Stimulated activated CD4-positive, alpha-beta T cell treated with anti-CD3 and anti-CD28 coated beads, Interleukin-1b, Interleukin-23, amount 100 ng/mL, for 1 hour (primary cell): ENCODE measurements at places on chromosomes 3 and 15.

- no peak for DNase-seq
Observed at GRCh38 chr3:138479438-138479863, 45.0 kb downstream of the ESYT3 start.

DNA sequence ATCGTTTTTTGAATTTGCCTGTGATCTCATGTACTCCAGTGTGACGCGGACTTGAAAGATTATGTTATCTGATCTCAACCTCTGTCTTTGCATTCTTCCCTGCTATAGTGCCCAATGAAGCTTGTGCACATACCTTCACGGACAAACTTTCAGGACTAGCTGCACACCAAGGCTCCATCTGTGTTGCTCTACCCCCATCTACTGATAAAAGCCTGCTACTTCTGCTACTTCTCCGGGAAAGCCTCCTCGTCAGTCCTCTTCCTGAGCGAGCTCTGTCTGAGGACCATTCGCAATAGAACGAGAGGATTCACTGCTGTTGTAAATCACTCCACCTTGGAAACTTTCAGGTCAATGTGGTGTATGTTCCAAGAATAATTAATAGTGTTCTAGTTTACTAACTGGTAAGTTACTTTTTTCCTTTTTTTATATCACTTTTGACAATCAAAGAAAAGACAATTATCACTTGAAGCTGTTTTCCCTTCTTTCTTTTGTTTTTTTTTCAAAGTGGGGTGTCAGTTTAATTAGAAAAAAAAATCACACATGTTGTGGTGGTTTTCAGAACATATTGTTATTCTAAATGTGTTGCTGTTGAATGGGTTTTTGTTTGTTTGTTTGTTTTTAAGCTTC is 217.6 kb downstream of the ARRDC4 start:
- no peak for DNase-seq

DNA sequence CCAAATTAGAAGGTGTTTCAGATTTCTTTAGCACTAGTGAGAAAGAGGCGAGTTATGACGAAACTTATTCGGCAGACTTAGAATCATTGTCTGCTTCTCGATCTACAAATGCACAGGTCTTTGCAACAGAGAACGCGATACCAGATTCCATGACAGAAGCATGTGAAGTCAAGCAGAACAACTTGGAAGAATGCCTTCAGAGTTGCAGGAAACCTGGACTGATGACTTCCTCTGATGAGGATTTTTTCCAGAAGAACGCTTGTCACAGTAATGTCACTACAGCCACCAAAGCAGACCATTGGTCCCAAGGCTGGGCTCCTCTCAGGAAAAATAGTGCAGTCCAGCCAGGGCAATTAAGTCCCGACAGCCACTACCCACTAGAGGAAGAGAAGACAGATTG is 50.6 kb downstream of the CDAN1 start:
- no peak for DNase-seq

- DNase-seq, result no peak
Observed at GRCh38 chr15:25436707-25437106, 2.1 kb downstream of the UBE3A start.

DNA sequence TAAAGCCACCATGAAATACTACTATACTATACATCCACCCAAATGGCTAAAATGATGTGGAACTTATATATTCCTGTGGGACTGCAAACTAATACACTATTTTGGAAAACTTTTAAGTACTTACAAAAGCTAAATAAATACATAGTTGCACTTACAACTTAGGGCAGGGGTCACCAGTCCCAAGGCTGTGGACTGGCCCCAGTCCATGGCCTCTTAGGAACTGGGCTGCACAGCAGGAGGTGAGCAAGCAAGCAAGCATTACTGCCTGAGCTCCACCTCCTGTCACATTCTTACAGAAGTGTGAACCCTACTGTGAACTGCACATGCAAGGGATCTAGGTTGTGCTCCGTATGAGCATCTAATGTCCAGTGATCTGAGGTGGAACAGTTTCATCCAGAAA is 18.1 kb downstream of the PIGB start:
- DNase-seq, result no peak

DNA sequence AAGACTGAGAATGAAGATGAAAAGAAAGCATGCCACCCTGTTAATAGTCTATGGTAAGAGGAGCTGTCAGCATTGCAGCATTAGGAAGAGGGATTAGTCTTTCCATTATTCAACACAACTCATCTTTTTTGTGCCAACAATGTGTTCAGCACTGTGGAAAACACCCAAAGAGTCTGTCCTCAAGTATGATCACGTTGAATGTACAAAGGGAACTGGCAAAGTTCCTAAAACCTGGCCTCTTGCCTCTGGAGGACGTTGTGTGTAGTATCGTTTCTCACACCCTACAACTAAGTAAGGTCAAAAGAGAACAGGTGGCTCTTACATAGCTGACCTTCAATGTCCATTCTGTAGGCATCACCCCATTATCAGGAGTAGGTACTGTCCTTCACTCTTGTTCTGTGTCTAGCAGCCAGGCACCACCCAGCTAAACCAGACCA is 147.9 kb upstream of the THBS1 start:
- no peak for DNase-seq
